ENCODE measurements at places on chromosomes 4 and X. TPM values are rescaled to one million over a fixed set of nuclear protein-coding genes. Genes with fewer than 3 reads are reported as not detected.

CLNK gene
- not detected for total RNA-seq

DDIT4L gene
- total RNA-seq = 1.0 TPM

GRCh38 chrX:120270567-120270966 lies 20.0 kb downstream of the ZBTB33 start:
- no peak overlapping the region for H3K27ac ChIP-seq
- DNase-seq = no peak
- no peak overlapping the region for H3K4me3 ChIP-seq

- no peak overlapping the region for H3K4me3 ChIP-seq
- DNase-seq = no peak
- no peak overlapping the region for H3K27ac ChIP-seq
- no peaks in the 10 kb centered on the region for H3K4me1 ChIP-seq
These were observed 113.2 kb upstream of the STX18 start for GRCh38 chr4:4655011-4655410.

GRCh38 chrX:151695583-151696340 lies 504 bp downstream of the PRRG3 start:
- H3K4me3 ChIP-seq = no peak overlapping the region
- DNase-seq = no peak
- no peak overlapping the region for H3K27ac ChIP-seq
- no peaks in the 10 kb centered on the region for H3K36me3 ChIP-seq
- H3K4me1 ChIP-seq = no peaks in the 10 kb centered on the region

All from body of pancreas (tissue), 4 donors.